ENCODE measurements at places on chromosomes 13 and 19.

DNA sequence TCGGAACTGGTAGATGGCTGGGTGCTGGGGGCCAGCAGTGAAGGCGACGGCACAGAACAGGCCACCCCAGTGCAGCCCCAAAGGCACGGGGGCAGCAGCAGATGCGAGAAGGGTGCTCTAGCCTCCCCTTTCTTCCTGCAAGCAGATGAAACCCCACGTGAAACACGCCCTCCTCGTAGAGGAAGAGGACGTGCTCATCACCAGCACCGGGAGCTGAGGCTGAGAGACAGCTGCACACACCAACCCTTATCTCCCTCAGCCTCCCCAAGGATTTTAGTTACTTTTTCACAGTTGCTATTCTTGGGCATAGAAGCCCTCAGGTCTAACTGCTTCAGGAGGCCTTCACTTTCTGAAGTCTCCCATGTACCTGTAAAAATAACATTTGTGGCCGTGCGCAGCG is 11.9 kb downstream of the ZNF787 start:
- no peak for DNase-seq

DNA sequence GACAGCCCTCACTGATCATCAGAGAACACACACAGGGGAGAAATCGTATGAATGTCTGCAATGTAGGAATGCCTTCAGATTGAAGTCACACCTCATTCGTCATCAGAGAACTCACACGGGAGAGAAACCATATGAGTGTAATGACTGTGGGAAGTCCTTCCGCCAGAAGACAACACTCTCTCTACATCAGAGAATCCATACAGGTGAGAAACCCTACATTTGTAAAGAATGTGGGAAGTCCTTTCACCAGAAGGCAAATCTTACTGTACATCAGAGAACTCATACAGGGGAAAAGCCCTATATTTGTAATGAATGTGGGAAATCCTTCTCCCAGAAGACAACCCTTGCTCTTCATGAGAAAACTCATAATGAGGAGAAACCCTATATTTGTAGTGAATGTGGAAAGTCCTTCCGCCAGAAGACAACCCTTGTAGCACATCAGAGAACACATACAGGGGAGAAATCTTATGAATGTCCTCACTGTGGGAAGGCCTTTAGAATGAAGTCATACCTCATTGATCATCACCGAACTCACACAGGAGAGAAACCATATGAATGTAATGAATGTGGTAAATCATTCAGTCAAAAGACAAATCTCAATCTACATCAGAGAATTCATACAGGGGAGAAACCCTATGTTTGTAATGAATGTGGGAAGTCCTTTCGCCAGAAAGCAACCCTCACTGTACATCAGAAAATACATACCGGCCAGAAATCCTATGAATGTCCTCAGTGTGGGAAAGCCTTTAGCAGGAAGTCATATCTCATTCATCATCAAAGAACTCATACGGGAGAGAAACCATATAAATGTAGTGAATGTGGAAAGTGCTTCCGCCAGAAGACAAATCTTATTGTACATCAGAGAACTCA is 32.5 kb downstream of the ZNF567 start:
- no peak for DNase-seq

DNA sequence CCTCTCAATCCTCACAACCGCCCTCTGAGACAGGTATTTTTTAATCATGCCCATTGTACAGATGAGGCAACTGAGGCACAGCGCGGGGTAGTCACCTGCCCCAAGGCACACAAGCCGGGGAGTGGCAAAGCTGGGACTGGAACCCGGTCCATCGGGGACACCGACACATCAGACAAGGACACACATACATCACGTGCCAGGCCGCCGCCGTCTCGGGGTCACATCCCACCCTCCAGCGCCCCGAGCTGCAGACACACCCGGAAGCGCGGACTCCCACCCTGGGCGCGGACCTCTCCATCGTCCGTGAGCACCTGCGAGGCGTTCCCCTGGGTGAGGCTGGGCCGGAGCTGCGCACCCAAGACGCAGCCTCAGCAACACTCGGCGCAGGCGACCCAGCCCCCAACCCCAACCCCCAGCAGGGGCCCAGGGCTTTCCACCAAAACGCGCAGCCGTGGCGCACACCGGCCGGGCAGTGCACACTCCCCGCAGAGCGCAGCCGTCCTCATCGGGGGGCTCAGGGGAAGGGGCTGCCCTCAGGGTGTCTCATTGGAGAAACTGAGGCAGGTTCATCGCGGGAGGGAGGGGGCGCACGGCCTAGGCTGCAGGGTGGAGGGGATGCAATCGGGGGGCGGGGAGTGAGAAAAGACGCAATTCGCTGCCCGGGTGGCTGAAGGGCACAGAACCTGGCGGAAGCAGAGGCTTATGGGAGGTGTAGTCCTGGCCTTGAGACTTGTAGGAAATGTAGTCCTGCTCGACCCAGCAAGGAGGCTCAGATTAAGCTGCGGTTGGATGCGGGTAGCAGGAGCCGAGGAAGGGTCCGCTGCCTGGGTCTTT is 1.9 kb upstream of the LMTK3 start:
- DNase-seq, result peak; percentile 83

GRCh38 chr13:28286263-28286662 is 147.9 kb downstream of the PAN3 start:
- no peak for DNase-seq

DNA sequence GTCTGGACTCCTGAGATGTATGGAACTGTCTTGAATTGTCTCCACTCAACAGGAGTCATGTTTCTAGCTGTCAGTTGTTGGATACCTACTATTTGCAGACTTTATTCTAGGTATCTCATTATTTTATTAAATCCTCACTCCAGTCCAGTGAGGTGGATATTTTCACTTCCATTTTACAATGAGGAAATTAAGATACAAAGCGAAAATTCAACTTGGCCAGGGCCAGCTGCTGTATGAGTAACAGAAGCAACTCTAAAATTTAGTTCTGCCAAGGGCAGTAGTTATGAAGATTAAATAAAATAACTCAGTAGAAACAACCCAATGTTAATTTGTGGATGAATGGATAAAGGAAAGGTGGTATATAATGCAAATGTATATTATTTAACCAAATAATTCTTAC is 12.6 kb upstream of the NDFIP2 start:
- no peak for DNase-seq

Measured in DND-41 (cell line).